Activated naive CD8-positive, alpha-beta T cell treated with anti-CD3 and anti-CD28 coated beads, Interleukin-2, amount 10 ng/mL, durations not matched to agents 7 days and 5 days (primary cell): ENCODE measurements at places on chromosomes 3 and 15.

GRCh38 chr3:32951410-32951811, at the start of gene CCR4:
Gene CCR4, plus strand, starts transcription at chr3:32951644. Its CDS starts 1,779 bp downstream, at chr3:32953423.
- DNase-seq: no peak
- H3K27me3 ChIP-seq: peaks cover 10% of the 10 kb centered on the region
- H3K4me1 ChIP-seq: peaks cover 15% of the 10 kb centered on the region
- peak within 1 kb of the TSS; percentile 45 for H3K4me3 ChIP-seq

- H3K27ac ChIP-seq: no peak overlapping the region
- no peak overlapping the region for H3K4me3 ChIP-seq
- H3K27me3 ChIP-seq: no peaks in the 10 kb centered on the region
- no peaks in the 10 kb centered on the region for H3K36me3 ChIP-seq
- no peak for DNase-seq
- H3K4me1 ChIP-seq: no peaks in the 10 kb centered on the region
These were observed 99.6 kb downstream of the TUSC7 start for GRCh38 chr3:116809208-116809607.

DNA sequence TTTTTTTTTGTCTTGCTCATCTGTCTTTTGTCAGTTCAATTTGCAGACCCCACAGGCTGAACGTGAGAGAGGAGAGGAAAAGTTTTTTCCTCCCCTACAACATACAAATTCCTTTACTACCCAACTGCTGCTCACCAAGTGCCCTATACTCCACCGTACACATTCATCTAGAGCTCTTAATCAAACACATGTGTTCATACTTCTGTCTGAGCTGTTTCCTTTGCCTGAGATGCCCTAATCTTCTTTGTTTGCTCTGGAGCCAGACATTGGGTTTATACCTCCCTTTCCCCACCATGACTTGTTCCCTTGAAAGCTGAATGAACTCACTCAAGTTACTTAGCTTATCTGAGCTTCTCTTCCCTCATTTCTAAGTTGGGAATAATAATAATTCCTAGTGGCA, 122.7 kb upstream of the RASGRP1 start:
- no peaks in the 10 kb centered on the region for H3K27me3 ChIP-seq
- peak overlapping the region; percentile 95 for H3K27ac ChIP-seq
- H3K4me3 ChIP-seq: peak overlapping the region; percentile 55
- H3K4me1 ChIP-seq: peaks cover 77% of the 10 kb centered on the region

DNA sequence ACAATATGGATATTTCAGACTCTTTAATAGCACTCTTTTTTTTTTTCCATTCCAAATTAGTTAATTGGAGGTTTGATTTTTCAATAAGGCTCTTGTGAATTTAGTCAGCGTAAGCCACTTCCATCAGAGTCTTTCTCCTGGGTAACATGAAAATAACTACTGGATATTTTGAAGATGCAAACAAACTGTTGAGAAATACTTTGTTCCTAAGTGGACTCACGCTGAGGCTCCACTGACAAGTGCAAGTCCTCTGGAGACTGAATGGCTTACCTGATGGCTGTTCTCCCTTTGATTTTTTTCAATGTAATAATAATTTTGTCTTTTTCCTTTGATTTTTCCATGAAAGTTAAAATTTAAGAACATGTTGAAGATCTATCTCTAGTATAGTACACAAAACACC, 26.0 kb upstream of the TM4SF1 start:
- H3K36me3 ChIP-seq: no peaks in the 10 kb centered on the region
- H3K27ac ChIP-seq: no peak overlapping the region
- peaks cover 29% of the 10 kb centered on the region for H3K27me3 ChIP-seq

DNA sequence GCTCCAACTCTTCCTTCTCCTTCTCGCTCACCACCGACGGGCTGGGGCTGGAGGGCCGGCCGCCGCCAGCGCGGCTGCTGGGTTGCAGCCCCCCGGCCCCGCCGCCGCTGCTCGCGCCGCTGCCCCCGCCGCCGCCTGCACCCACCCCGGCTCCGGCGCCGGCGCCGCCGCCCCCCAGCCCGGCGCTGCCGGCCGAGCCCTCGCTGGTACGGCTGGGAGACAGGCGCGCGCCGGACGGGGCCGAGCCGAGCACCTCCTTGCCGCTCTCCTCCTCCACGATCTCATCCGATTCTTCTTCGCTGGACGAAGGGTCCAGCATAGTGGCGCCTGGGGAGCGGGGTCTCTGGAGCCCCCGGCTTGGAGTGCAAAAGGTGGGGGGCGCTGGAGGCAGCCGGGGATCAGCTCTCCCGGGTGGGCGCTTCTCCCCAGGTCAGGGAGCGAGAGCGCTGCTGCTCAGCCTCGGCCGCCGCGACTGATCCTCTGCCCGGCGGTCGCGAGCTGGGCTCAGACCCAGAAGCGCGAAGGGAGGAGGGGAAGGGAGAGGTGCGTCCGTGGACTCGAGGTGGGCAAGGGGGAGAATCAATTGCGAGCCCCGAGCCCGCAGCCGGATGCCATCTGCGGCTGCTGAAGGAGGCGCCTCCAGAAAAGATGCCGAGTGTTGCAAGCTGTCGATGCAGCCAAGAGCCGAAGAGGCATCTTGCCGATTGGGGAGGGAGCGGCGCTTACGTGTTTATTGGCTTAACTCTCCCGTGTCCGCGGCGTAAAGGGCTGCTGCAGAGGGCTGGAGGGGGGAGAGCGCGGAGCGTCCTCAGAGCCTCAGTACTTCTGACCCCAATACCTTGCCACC, at the start of gene CADPS:
TSS of gene CADPS (minus strand) at position 706 of the 847 bp plus-strand sequence. CDS start at position 319, 387 bp downstream.
- H3K4me1 ChIP-seq: no peaks in the 10 kb centered on the region
- H3K4me3 ChIP-seq: no peak within 1 kb of the TSS
- peak within 1 kb of the TSS; percentile 9 for H3K27ac ChIP-seq
- peaks cover 38% of the 10 kb centered on the region for H3K27me3 ChIP-seq
- H3K36me3 ChIP-seq: no peaks in the 10 kb centered on the region

- no peak for DNase-seq
- no peak overlapping the region for H3K27ac ChIP-seq
- H3K4me3 ChIP-seq: no peak overlapping the region
- peaks cover 1% of the 10 kb centered on the region for H3K4me1 ChIP-seq
These were observed 8.0 kb downstream of the MGLL start for GRCh38 chr3:127814325-127814781.

- H3K4me3 ChIP-seq: no peak overlapping the region
- no peak overlapping the region for H3K27ac ChIP-seq
These were observed 388.2 kb upstream of the RGMA start for GRCh38 chr15:93477188-93477587.
